DMS153 (cell line): ENCODE measurements at places on chromosomes 5 and 9.

GRCh38 chr5:72326306-72326649 is 6.1 kb downstream of the PTCD2 start:
- no peak for DNase-seq

- DNase-seq: peak; percentile 16
Observed at GRCh38 chr9:88991066-88992034, at the start of gene S1PR3. TSS of gene S1PR3 (plus strand) at chr9:88991468. CDS start at chr9:89001201, 9,733 bp downstream.

DNA sequence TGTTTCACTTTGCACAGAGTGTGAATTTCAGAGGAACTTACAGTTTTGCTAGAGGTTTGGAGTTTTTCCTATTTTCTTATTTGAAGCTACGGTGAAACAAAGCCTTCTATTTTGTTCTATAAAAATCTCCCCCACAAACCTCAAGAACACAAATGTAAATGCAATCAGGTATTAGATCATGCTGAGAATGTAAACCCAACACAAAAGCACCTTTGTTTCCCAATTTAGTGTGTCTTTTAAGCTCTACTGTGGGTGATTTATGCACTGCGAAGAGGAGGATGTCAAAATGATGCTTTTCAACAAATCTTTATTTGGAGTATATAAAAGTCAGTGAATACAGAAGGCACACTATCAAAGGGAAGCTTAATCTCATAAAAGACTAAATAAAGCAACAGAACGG is 4.3 kb upstream of the DRD1 start:
- no peak for DNase-seq

GRCh38 chr5:7856855-7857254 is 5.9 kb upstream of the CFAP90 start:
- DNase-seq: peak; percentile 60

DNA sequence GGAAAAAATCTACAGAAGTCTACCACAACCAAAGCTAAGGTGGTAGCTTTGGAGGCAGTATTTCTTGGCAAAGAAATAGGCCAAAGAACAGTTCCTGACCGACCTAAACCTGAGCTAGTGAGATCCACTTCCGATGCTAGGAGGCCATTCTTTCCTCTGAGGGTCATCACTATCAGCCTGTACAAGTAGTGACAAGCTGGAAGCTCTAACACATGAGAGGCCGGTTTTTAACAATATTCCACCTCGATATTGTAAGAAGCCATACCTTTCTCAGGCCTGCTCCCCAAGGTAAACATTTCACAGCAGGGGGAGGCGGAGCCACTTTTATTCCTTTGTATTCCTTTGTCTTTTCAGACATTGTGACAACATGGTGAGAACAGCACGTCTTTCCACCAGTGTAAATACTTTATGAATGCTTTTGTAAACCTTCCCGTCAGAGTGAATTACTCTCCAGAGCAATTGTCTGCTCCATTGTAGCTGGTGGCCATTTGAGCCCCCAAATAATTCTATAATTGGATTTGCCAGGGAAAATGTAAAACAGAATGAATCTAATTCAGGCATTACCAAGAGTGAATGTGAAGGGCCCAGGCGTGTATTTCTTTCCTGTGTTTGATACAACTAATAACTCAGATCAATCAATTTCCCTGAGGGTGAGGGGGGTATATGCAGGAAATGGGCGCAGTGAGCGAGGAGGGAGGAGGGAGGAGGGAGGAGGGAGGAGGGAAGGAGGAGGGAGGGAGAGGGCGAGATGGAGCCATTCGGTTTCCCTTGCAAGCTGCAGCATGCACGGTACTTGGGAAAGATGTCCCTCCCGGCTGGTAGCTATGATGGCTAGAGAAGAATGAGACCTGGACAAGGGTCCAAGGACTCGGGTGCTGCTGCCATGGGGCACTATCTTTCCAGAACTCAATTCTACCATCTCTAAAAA is 166.6 kb downstream of the CDK5RAP2 start:
- peak; percentile 96 for DNase-seq

DNA sequence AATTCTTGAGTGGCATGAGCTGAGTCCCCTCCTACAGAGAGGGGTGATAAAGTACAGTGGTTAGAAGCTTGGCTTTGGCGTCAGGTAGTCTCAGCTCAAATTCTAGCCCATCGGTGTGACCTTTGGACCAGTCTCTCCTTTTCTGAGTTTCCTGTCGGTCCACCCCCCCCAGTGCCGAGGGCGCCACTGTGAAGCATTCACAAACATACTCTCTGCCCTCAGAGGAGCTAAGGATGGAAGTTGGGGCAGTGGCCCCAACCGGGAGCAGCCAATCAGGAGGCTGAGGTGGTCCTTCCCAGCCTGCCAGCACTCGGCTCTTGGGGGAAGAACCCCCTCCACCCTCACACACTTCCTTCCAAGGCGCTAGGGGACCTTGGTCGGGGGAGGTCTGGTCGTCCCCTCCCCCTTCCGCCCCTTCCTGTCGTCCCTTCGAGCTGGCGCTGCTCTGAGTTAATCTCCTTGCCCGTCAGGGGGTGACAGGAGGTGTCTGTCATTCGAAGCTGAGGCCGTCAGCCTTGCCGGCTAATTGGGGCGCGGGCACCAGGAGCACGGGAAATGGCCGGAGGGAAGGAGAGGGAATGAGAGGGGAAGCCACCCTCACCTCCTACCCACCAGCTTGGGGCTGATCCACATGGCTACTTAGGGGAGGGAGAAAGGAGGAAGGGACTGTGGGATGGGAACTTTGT is 53.0 kb downstream of the CXXC5 start:
- no peak for DNase-seq

GRCh38 chr9:120918931-120919842 is 7.4 kb downstream of the TRAF1 start:
- no peak for DNase-seq

GRCh38 chr5:10684303-10685086 is 76.5 kb downstream of the DAP start:
- DNase-seq: no peak

DNA sequence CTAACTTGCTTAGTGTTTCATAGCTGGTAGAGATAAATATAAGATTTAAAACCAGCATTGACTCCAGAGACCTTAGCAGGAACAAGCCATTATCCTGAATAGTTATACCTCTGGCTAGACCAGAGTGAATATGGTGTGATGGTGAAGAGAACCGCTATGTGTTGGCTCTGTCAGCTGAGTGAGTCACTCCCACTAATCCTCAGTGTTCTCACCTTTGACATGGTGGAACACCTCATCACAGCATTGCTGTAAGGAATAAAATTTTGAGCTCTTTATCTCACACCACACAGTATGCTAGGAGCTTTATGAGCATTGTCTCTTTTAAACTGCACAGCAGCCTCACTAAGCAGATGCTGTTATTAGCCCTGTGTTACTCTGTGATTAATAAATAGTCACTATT is 90.7 kb upstream of the DHFR start:
- DNase-seq: no peak

DNA sequence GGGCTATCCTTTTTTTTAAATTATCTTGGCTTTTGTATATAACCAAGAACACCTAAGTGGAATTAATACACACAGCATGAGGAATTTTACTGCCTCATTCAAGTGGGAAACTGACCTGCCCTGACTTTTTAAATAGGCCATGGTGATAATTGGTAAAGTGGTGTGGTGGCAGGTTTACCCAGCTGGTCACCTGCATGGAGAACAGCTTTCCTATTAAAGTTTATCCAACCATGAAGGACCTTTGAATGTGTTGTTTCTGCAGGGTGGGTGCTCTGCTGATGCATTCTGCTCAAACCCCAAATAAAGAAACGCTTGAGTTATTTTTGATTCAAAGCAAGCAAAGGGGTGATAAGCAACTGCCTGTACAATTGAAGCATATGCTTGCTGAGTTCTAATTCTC is 261.0 kb upstream of the GRIN3A start:
- peak; percentile 91 for DNase-seq

- DNase-seq: no peak
Observed at GRCh38 chr5:169289520-169289919, 11.4 kb downstream of the SLIT3 start.

- DNase-seq: no peak
Observed at GRCh38 chr5:91378752-91379211, 4.3 kb downstream of the ARRDC3 start.

GRCh38 chr5:73338256-73339050 is 110.1 kb downstream of the FOXD1 start:
- peak; percentile 43 for DNase-seq

DNA sequence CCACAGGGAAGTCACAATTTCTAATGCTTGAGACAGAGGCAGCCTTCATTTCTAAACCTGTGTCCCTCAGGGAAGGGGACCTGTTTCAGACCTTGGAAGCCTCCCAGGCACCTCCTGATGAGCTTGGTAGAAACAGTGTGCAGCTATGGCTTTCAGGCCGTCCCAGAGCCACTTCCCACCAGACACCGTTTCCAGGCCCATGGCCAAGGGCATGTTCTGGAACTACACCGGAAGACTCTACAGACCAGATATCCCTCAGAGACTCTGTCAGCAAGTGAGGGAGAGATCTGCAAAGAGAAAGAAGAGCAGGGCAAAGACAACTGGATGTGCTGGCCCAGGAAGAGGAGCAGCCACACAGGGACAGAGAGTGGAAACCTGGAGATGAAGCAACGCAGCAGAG is 82.2 kb upstream of the HSPA9 start:
- DNase-seq: no peak

DNA sequence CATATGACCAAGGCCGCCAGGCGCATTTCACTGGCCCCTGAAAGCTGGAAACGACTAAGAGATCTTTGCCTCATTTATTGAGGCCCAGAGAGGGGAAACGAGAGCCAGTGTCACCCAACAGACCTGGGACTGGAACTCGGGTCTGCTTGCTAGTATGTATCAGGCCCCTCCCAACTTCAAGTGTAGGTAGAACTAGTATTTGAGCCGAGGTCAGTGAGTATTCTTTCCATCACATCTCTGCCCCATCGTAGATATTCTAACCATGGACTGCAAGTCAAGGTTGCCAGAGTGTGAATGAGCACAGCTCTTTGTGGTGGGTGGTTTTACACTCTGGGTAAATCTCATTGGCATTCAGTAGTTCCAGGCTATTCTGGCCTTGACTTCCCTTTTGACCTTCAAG is 42.2 kb downstream of the GPR107 start:
- no peak for DNase-seq

GRCh38 chr5:180391276-180391675 is 38.1 kb upstream of the GFPT2 start:
- no peak for DNase-seq

GRCh38 chr9:99129091-99129490 is 24.2 kb downstream of the TGFBR1 start:
- DNase-seq: no peak

DNA sequence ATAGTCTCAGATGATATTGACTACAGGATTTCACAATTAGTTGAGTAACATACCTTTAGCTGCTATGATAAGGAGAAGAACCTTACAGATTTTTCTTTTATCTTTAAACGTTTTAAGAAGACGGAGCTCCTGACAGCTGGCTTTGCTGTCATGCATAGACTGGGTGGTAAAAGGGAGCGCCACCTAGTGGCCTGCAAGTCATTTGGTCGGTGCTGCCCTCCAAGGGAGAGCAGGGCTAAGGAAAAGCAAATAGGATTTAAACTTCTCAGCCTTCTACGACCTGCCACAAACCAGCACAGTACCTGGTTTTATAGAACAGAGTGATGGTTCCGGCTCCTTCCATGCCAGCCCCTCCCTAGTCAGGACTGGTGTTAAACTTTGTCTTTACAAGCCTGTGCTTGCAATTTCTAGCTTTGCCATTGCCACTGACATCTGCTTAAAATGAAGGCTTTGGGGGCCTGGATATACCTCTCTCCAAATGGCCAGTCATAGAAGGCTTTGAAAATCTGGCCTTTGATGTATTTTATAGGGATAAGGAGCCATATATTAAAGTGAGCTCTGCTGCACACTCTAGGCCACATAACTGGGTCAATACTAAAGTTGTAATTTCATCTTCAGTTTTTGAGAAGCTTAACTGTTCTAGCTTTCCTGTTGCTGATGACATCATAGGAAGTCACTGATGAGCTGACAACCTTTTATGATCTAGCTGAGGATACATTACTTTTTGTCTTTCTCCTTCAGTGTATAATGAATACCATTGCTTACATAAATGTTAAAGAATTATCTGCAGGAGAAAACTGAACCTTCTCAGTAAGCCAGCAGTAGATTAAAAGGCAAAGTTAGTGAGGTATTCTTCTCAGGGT is 31.1 kb upstream of the ADAMTSL1 start:
- peak; percentile 46 for DNase-seq

GRCh38 chr9:22107202-22108045 is 98.3 kb upstream of the CDKN2B start:
- no peak for DNase-seq

DNA sequence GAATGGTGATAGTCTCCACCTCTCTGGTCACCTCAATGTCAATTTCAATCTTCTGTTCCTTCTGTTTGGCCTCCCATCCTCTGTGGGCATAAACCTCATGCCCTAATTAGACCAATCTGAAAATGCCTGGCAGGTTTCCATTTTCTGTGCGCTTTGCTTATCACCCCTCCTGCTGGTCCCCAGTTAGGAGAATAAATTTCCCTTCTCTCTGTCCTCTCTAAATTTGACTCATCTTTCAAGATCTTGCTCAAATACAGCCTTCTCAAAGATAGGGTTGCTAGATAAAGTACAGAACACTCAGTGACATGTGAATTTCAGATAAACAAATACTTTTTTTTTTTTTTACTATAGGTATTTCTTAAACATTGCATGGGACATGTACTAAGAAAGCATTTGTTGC is 69.4 kb upstream of the CD180 start:
- DNase-seq: no peak

GRCh38 chr9:120926397-120926928 is at the start of gene TRAF1:
TSS of gene TRAF1 (minus strand) at chr9:120926796. CDS start at chr9:120926075, 721 bp downstream.
- no peak for DNase-seq

- no peak for DNase-seq
Observed at GRCh38 chr5:94017579-94017978, 276.2 kb upstream of the POU5F2 start.

DNA sequence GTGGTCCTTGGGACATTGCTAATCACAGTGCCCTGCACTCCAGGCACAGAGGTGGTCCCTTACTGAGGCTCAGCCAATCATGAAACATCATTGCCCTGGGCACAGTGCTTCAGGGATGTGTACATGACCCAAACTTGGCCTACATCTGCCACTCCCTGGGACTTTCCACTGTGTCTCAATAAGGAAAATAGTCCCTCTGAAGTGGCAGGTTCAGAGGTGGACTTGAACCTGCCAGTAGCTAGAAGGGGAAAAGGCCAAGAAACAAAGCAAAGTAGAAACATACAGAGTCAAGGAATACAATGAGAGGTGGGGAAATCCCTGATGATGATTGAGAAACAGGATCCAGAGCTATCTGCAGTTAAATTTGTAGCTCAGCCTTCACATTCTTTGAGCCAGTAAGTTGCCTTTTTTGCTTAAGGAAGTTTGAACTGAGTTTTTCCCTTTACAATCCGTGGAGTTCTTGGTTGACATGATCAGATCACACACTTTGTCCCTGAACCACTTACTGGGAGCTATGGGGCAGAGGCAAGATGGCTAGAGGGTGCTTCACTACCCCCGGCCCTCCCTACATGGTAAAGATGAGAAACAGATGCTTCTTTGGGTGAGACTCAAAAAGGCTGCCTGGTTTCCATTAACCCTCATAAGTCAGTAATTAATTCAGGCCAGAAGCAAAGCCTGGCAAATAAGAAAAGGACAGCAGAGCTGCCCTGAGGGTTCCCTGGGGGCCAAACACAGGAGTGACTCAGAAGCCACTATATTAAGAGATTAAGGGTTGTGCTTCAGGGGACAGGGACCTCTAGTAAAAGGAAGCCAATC is 57.6 kb downstream of the SH3TC2 start:
- DNase-seq: no peak

GRCh38 chr5:127419683-127420257 is 97.7 kb upstream of the PRRC1 start:
- no peak for DNase-seq
